NCI-H146 (cell line): ENCODE measurements at places on chromosomes 1 and 21.

DNA sequence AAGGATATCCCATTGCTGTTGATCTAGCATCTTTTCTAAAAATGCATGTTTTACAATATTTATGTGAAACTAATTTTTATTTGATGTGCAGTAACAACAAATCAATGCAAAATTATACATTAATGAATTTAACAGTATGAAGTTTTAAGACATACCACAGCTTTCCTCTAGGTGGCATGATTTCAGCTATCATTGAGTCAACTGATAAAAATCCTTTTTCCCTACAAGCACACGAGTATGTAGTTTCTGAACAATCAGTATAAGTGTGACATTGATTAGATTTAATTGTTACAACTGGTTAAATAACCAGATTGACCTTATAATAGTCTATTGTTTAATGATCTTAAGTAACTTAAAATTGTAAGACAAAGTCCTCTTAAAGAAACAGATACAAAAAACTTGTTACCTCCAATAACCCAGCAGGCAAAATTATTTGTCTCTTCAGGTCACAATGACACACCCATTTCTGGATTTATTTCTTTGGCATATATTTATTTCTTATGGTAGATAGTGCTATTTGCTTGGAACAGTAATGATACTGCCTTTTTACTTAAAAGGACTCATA, 5.8 kb upstream of the TGFB2 start:
- DNase-seq = peak; percentile 33

DNA sequence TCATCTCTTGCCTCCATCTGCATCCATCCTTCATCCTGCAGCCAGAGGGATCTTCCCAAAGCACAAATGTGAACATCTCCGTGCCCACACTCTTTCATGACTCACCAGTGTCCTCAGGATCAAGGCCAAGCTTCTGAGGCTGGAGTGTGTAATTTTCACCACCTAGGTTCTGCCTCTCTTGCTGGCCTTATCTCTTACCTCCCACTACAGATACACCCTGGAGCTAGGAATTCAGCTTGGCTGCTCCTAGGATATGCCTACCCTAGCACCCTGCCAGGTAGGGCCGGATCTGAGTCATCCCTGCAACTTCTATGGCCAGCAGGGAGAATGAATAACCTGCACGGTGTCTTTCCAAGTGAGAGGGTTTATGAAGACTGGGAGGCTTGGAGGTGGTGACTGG, 208.7 kb upstream of the CSF3R start:
- no peak for DNase-seq

- DNase-seq = no peak
Observed at GRCh38 chr1:38371505-38371844, 324.9 kb upstream of the POU3F1 start.

GRCh38 chr21:45539046-45539795, 3.0 kb downstream of the SLC19A1 start:
- no peak for DNase-seq

GRCh38 chr1:4944072-4944471, 289.7 kb downstream of the AJAP1 start:
- DNase-seq = no peak

DNA sequence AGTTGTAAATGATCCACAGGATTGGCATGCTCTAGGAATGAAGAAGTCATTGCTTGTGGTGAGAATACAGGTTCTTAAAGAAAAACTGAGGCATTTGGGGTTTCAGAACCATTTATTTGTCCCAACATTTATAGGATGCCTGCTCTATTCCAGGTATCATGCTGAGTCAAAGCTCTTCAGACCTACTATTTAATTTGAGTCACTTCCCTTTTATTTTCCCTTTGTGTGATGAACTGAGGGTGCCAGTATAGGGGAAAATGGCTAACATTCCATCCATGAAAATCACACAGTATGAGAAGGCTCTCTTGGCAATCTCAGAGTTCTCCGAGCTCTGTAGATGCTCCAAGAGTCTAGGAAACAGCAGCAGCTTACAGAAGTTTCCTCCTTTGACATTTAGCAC, 110.4 kb downstream of the RNF220 start:
- no peak for DNase-seq
